Subcutaneous adipose tissue (tissue), 4 donors: ENCODE measurements at places on chromosomes 3 and 15. TPM values are rescaled to one million over a fixed set of nuclear protein-coding genes. Genes with fewer than 3 reads are reported as not detected.

The HYAL1 gene
- total RNA-seq = 13.8 TPM

The CTXND1 gene
- total RNA-seq = not detected

The MAP6D1 gene
- not detected for total RNA-seq

The PRR20G gene
- total RNA-seq = not detected

The SERINC4 gene
- total RNA-seq = not detected

The VGLL4 gene
- total RNA-seq = 39.5 TPM

The LDHAL6B gene
- total RNA-seq = not detected

The PLCH1 gene
- total RNA-seq = not detected

The ALDH1A2 gene
- total RNA-seq = 16.5 TPM

The ZNF621 gene
- 18.8 TPM for total RNA-seq
